Activated T-cell treated with anti-CD3 and anti-CD28 coated beads, Interleukin-2, amount 50 U/mL, for 72 hours (primary cell): ENCODE measurements at places on chromosomes 3 and 15. TPM values are rescaled to one million over a fixed set of nuclear protein-coding genes. Genes with fewer than 3 reads are reported as not detected.
A peak's percentile ranks its signal among the peaks of the same experiment; 100 is the strongest.

PRR20G gene
- total RNA-seq, result not detected

CPNE9 gene
- 0.46 TPM for total RNA-seq

GNAT1 gene
- total RNA-seq, result not detected

- DNase-seq, result no peak
Measured at GRCh38 chr15:49908236-49908932, 210.6 kb downstream of the ATP8B4 start.

DNA sequence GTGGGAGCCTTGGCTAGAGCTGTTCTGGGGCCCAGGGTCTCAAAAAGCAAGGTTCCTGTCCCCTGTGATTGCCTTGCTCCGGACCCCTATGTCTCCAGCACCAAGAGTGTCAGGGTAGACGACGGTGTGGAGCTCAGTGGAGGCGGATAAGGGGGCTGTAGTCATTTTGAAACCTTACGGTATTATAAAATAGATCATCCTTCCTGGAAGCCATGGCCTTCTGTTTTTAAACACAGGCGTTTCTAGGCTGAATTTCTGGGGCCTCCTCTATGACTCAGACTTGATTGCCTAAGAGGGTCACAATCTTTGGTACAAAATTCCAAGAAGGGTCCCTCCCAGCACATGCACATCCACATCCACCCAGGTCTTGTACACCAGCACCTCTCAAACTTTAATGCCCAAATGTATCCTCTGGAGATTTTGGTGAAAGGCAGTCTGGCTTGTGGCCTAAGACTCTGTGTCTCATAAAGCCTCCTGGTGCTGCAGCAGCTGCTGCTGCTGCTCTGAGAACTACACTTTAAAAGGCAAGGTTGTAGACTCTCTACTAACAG, 70.5 kb upstream of the XCR1 start:
- peak; percentile 72 for DNase-seq

DNA sequence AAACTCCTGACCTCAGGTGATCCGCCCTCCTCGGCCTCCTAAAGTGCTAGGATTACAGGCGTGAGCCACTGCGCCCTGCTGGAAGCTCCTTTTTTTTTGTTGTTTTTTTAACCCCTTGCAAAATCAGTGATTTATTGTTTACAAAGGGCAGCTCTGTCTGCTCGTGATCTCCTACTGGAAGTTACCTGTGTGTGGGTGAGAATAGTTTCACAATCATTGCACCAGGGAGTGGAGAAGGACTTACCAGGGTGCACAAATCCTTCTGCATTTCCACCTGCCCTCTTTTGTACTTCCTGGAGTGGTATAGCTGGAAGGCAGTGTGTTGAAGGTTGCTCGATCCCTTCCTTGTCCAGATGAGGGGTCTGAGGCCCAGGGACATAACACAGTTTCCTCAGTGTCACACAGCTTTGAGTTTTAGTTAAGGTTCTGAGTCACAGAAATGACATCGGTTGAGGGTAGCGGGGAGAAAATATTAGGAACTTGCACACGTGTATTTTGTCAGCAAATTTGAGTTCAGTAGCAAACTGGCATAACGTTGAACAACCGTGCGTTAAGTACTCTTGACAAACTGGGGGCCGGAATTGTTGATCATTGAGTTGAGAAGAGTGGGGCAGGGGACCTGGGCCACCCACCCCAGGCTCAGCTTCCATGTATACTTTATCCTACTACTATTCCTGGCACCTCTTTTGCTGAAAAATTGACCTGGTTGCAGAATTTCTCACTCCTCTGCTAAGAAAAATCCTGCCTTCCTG, 11.3 kb upstream of the TRAK1 start:
- no peak for DNase-seq

DNA sequence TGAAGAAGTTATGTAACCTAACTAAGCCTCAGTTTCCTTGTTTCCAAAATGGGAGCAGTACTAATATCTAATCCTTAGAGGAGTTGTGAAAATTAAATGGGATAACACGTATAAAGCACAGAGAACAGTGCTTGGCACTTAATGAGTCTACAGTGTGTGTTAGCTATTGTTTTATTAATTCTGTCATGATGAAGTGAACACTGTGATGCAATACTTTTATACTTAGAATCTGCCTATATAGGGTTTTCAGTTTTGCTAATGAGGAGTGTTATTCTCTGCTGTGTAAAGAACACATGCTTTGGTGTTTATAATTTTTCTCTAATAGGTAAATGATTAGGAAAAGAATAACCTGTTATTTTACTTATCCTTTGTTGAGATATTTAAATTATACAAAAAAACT, 65.2 kb downstream of the MBNL1 start:
- no peak for DNase-seq

DNA sequence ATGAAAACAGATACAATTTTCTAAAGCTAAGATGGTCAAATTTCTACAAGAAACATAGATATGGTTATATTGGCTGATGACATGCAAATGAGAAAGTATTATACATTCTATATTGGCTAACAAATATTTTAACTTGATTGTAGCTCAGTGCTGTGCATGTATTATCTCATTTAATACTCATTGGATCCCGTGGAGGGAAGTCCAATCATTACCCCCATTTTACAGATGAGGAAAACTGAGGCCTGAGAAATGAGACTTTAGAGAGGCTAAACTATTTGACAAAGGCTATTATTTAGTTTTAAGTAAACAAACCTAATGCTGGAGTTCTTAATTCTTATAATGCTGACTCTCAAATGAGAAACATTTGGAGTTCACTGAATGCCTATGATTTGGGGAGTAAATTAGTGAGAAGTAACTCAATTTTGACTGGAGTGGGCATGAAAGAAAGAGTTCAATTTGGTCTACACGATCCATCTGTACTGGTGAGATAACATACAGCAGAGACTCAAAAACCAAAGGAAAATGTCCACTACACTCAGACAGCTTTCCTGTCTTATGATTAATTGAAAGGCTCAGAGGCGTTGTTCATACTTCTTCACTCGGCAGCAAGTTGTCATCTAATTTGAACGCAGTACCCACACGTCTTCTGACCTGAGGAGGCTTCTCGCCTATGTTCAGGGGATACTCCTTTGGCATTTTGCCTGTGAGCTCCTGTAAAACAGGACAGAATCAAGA, 72.2 kb upstream of the LMOD3 start:
- DNase-seq, result no peak

- DNase-seq, result no peak
Measured at GRCh38 chr15:57769266-57769665, 62.8 kb downstream of the POLR2M start.

DNA sequence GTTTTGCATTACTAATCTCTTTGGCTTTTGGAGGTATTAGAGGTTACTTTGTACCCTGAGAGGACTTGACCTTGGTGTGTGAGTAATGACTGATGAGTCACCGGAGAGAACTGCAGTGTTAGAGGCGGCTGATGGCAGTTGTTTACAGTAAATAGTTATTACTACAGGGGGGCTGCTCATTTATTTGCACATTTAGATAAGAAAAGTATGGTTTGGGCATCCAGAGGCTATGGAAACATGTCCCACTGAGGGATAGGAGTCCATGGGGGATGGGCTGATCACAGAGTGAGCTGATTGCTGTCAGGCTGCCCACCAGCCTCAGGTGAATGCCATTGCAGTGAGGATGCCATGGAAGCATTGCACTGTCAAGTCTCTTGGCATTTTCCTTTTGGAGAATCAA, 17.3 kb upstream of the STAC start:
- DNase-seq, result no peak

DNA sequence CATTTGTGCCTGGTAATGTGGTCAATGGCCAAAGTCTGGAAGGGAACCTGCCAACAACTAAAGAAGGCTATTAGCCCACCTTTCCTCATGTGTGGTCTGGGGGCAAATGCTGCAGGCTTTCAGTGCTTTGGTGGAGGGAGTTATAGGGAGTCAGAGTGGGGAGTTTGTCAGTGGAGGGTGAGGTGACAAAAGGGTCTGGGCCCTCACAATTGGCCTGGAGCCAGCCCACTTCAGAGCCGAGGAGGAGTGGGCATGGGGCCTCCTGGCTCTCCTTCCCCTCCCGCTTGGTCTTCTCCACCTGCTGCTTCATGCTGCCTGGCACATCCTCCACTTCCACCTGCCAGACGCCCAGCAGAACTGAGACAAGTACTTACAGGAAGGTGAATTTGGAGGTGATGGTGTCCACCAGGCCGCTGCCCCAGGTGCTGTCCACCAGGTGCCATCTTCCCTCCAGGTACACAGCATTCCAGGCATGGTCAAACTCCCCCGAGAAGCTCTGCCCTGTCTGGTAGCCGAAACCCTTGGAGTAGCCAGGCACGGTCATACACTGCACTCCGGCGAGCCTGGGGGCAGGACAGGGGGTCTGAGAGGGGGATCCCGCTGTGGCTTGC, 40.9 kb downstream of the KY start:
- no peak for DNase-seq

- DNase-seq, result no peak
Measured at GRCh38 chr3:40523781-40524180, 979 bp upstream of the ZNF621 start.

DNA sequence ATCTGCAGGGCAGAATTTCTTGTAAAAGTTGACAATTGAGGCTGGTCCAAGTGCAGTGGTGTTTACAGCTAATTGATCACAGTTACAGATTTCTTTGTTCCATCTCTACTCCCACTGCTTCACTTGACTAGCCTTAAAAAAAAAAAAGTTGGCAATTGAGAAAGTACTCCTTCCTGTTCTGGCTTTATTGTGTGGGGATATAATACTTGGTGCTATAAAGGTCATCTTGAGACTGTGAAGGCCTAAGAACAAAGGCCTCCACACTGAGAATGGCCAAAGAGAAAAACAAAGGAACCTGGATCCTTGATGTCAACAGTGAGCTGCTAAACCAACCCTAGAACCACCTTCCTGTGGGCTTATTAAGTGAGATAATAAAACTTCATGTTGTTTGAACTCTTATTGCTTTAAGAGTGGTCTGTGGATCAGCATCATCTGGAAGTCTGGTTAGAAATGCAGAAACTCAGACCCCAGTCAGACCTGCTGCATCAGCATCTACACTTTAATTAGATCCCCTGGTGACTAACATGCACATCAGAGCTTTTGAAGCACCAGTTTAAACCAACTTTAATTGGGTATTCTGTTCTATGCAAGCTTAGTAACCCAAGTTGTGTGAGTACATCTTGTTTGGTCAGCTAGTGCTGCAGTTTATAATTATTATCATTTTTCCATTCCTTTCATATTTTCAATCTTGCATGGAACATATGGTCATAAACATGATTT, 55.2 kb downstream of the TMOD3 start:
- no peak for DNase-seq

DNA sequence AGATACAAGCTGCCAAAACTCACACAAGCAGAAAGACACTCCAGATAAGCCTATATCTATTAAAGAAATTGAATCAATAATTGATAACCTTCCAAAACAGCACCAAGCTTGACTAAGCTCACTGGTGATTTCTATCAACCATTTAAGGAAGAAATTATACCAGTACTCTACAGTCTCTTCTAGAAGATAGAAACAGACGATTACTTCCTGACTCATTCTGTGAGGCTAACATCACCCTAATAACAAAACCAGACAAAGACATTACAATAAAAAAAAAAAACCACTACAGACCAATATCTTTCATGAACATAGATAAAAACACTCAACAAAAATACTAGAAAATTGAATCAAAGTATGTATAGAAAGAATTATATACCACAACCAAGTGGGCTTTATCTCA, 20.2 kb downstream of the CHDH start:
- no peak for DNase-seq

- DNase-seq, result no peak
Measured at GRCh38 chr3:28846971-28847478, 433.8 kb upstream of the RBMS3 start.

DNA sequence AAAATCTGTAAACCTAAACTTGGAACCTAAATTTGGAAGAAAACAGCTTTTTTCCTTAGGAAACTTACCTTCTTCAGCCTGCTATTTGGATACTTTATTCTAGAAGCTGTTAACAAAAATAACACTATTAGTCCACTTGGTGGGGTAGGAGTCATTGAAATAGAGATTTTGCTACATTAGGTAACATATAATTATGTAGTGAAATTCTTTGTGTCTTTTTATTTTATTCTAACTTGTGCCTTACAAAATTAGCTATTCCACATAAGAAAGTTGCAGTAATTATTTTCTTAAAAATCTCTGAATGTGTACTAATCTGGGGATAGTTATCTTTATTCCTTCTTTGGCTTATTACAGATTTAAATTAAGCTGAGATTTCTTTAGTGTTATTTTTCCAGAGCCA, 360.4 kb upstream of the ROBO2 start:
- no peak for DNase-seq

GRCh38 chr3:100813828-100814227, 104.5 kb downstream of the TFG start:
- no peak for DNase-seq

DNA sequence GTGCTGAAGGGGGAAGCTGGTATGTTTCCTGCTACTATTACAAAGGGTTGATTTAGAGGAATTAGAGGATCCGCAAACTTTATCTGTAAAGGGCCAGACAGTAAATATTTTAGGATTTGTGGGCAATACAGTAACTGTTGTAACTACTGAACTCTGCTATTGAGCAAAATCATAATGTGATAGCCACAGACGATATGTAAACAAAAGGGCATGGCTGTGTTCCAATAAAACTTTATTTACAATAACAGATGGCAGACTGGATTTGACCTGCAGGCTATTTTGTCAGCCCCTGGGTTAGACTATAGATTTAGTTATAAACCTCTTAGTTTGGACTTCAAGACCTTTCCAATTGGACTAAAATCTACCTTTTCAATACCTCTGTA, 27.8 kb upstream of the KCNMB2 start:
- no peak for DNase-seq

DNA sequence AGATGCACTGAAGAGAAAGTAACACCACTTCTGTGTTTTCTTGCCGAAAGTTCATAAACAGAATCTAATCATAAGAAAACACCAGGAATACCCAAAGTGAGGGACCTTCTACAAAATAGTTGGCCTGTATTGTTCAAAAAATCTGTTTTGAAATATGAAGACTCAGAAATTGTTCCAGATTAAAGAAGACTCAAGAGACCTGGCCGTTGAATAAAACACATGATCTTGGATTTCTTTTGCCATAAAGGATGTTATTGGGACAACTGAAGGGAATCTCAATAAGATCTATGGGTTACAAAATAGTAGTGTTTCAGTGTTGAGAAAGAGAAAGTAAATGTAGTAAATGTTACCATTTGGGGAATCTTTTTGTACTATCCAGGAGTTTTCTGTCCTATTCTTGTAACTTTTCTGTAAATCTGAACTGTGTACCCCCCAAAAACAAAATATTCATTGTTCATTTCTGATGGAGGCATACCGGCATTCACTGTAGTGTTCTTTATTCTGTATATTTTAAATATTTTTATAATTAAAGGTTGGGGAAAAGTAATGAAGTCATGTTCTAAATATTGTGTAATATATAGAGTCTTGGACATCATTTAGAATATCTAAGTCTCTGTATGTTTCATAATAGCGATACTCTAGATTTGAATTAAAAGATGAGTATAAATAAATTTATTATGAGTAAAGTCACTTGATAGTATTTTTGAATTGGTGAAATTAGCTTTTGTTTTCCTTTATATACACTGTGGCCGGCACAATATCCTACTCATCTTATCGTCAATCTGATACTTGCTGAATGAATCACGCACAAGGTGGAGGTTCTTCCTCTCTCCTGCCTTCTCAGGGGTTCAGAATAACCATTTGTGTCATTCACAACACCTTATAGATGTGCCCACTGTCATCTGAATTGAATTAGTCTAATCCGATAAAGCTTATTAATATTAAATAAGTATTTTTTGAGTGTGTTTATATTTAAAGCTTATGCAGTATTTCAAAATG, 66.7 kb downstream of the TRAK1 start:
- DNase-seq, result no peak

GRCh38 chr3:126998728-126999127, 15.8 kb downstream of the PLXNA1 start:
- no peak for DNase-seq
